ENCODE measurements at places on chromosomes 4 and X.

DNA sequence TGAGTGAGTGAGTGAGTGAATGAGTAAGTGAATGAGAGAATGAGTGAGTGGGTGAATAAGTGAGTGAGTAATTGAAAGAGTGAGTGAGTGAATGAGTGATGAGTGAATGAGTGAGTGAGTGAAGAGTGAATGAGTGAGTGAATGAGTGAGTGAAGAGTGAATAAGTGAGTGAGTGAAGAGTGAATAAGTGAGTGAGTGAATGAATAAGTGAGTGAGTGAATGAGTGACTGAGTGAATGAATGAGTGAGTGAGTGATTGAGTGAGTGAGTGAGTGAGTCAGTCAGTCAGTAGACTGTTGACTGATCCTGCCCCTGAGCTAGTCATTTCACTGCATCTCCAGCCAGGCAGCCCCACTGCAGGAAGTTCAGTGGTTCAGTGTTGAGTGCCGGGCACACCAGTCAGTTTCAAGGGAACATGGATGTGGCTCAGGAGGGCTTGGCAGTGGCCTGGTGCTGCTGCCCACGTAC, 228.4 kb upstream of the PSAPL1 start:
- no peak for DNase-seq

GRCh38 chrX:149302705-149303104, 202.4 kb downstream of the IDS start:
- no peak for DNase-seq

GRCh38 chr4:107800706-107801105, 24.0 kb upstream of the SGMS2 start:
- DNase-seq = no peak

GRCh38 chr4:8260656-8261111, 8.9 kb upstream of the HTRA3 start:
- no peak for DNase-seq

DNA sequence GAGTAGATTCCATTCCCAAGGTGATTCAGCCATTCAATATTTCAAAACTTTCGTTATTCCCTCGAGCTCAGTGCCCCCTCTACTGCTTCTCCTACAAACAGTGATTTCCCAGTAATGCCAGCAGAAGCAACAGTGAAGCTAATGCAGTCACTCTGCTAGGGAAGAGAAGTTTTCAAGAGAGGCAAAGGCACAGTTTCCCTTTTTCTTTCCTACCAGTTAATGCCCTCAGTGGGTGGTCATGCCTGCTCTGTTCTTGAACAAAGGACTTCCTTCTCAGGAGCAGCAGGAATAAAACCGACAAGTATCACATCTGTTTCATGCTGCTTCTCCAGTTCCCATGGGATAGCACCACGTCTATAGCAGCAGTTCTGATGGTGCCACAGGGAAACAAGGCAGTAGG, 317.2 kb downstream of the TENM3 start:
- DNase-seq = no peak

DNA sequence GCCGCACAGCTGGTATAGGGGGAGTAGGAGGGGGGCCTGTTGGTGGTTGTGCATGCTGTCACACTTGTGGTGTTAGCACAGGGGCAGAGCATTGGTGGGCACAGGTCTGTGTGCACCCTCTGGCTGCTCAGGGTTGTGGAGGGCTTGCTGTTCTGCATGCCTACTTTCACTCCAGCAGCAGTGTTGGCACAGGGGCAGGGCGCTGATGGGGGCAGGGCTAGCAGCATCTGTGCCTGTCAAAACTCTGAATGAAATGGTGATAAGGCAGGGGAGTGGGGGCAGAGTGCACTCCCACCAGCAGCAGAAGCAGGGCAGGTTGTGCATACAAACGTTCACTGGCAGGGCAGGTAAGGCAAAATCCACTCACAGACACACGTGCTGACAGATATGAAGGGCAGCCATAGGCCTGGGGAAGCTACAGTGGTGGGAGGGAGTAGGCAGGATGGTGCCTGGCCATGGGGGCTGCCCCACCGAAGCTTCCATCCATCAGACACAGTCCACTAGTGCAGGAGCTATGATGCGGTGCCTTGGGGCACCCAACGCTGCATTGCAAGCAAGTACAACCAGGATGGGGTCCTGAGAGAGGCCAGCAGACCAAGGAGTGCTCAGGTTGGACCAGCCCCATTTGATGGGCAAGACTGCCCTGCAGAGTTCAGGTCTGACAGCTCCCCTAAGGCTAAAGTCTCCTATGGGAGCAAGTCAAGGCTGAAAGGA, 160.7 kb upstream of the SPANXC start:
- DNase-seq = no peak

GRCh38 chr4:30122711-30123110, 597.5 kb upstream of the PCDH7 start:
- no peak for DNase-seq

- no peak for DNase-seq
Observed at GRCh38 chr4:42293967-42294813, 103.1 kb upstream of the SHISA3 start.
